Posterior cingulate gyrus (tissue), 11 donors: ENCODE measurements at places on chromosomes 4 and X.

DNA sequence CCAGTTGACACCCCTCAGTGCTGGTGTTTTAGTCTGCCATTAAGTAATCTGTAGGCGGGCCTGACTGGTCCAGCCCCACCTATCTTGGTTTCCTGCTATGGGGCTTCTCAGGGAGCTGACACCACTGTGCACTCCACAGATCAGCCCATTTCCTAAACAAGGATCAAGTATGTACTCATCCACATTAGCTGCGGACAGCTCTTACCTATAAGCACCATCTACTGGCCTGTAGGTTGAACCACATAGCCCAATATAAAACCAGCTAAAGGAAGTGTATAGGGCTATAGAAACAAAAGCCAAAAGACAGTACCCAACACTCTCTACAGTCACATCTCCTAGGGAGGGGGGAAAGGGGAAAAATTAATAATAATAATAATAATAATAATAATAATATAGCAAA is 353.5 kb upstream of the CXorf51B start:
- no peak for DNase-seq

DNA sequence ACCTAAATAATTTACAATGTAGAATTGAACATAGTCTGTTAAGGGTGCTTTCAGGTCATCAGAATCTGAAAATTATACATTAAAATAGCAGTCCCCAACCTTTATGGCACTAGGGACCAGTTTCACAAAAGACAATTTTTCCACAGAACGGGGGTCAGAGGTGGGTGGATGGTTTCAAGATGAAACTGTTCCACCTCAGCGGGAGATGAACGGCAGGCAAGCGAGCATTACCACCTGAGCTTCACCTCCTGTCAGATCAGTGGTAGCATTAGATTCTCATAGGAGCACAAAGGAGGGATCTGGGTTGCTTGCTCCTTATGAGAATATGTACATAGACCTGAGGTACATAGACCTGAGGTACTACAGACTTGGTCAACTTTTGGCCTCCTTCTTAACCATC is 29.0 kb downstream of the LRBA start:
- DNase-seq, result no peak

DNA sequence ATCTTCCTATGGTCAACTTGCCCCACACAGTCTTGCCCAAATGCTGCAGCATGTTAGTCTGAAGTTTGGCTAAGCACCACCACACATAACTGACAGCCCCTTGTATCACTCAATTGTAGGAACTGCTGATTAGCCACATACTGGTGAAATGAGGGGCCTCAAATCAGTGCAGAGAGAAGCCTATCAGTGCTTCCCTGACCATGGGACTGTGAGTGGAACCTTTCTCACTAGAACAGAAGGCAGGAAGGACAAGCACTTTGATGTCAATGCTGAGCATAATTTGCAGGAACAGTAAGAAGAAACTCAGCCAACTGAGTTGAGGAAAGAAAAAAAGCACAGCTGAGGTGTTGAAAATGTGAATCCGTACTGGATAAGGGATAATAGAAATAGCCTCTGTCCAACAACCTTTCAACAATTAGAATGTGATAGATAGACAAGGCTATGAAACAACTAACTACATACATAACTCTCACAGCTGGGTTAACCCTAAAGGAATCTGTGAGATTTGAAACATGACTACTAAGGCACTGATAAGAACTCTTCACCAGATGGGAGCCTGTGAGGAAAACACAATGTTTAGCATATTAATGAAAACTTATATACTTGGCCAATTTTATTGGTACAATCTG is 136.6 kb upstream of the SH3RF1 start:
- no peak for DNase-seq

- no peak for DNase-seq
Observed at GRCh38 chr4:110668463-110669235, 45.8 kb upstream of the PITX2 start.

DNA sequence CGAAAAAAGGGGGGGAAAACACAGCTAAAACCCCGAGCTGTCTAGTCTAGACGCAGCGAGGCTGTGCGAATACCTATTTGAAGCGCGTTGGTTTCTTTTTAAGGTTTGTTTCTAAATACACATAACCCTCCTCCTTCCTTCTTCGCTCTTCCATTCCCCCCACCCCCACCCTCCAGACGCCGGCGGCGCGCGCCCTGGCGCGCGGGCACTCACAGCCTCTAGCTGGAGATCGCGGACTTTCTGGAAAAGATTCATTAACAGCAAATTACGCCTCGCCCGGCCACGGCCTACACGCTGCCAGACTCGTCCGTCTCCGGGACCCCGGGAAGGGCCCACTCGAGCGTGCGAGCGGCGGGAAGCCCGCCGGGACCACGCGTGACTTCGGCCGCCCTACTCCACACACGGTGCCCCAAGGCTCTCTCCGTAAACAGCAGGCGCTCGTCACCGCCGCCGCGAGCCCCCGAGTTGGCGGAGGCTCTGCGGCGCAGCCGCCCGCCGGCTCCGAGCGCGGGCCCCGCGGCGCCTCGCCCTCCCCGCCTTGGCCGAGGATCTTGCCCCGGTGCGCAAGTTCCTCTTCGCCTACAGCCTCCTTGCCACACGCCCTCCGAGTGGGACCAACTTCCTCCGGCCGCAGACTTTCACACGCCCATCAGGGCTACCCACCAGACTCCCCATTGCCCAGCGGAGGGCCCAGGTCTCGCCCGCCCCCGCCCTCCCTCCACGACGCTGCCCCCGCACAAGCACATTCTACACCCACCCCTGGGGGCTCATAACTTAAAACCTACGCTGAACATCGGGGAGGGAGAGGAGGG is 2.0 kb downstream of the BCOR start:
- no peak for DNase-seq

DNA sequence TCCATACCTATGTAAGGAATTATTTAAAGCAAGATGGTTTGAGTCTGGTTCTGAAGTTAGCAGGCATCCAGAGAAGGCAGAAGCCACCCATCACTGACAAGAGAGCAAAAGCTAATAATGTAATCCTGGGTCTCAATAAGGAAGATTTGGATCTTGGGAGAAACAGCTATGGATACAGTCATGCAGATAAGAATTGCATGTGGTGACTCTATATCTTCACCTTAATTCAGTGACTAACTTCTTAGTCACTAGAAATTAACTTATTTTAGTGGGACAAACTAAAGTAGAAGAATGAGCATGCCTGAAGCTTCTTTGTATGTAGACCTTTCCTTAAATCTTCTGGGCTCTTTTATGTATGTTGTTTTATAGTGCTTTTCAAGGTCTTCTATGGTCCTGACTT is 66.6 kb downstream of the ATP10D start:
- DNase-seq, result no peak

DNA sequence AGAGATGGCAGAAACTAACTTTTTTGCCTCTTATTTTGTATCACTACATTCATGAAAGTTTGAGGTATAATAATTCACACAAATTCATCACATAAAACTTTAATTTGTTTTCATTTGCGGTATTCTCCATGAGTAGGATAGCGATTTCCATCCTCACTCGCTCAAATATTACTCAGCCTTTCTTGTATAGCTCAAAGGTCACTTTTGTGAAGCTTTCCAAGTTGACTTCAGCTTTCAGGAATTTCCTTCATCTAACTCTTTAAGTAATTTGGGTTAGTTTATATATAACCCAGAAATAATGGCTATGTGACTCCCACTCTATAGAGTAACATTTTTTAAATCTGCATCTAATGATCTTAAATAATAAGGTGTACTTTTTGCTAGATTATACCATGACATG is 314.4 kb downstream of the IL1RAPL1 start:
- no peak for DNase-seq

GRCh38 chrX:108584617-108585211 is 145.1 kb downstream of the COL4A5 start:
- peak; percentile 47 for DNase-seq

GRCh38 chr4:41957634-41958033 is 22.4 kb downstream of the TMEM33 start:
- no peak for DNase-seq

DNA sequence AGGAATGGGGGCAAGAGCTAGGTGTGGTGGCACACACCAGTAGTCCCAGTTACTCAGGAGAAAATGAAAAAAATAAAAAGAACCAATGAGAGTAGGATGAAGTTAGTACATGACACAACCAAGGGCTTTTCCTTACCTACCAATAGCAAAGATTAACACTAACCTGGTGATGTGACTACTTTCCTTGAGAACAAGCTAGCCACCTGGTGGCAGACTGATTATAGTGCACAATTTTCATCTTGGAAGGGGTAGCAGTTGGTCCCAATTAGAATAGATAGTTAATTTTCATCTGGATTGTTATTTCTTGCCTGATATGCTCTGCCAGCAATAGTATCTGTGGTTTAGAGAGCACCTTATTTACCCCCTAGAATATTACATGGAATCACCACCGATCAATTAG is 1216.8 kb upstream of the PABPC4L start:
- no peak for DNase-seq

- DNase-seq, result no peak
Observed at GRCh38 chrX:115696939-115697338, 136.0 kb downstream of the PLS3 start.

DNA sequence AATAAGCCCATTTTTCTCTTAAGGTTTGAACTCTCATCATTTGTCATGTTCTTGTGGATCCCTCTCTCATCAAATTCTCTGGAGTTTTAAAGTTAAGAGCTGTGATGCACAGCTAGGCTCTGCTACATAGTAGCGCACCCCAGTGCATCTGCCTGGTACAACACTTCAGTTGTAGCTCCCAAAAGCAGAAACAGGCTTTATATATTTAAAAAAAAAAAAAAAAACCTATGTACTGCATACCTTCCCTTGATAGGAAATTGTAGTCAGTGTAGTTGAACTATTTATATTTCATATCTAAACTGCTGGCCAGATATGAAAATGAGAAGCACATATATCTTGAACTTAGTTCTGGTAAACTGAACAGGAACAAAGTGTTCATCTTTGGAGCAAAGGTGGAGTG is 131.4 kb downstream of the KLHL13 start:
- peak; percentile 40 for DNase-seq

- no peak for DNase-seq
Observed at GRCh38 chrX:151830911-151831310, 81.8 kb upstream of the MAGEA4 start.

DNA sequence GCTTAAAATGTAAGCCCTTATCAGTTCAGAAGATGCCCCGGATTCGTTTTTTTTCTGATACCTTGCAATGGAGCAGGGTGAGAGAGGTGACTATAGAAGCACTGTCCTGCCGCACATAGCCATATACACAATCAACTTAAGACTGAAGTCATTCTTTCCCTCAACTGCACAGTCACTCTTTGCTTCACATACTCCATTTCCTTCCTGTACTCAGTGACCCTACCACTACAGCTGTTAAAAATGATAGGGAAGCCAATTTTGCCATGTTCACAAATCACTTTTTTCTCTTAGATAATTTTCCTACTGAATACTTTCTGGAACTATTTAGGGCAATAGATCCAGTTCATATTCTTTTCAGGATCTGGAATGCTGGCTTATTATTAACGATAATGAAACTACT is 300.0 kb downstream of the ANK2 start:
- no peak for DNase-seq

DNA sequence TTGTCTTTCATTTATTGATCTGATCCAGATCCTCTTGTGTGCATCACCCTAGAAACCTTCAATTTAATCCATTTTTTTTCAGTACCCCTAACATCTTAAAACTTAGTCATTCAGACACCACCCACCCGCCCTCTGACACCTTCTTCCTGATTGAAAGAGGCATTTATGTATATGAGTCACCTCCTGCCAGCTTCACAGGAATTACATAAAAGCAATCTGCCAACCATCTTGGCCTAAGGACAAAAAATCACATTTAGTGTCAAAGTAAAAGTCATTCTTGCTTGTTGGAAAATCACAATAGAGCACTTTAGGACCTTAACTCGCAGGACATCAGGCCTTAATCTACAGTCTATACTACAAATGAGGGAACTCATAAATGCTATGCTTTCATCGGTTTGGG is 52.1 kb downstream of the NDST3 start:
- DNase-seq, result no peak

GRCh38 chrX:32269866-32270265 is 941.5 kb downstream of the DMD start:
- DNase-seq, result no peak

GRCh38 chr4:104592183-104592582 is 97.5 kb upstream of the CXXC4 start:
- no peak for DNase-seq
